ENCODE measurements at places on chromosomes 2 and 18. TPM values are rescaled to one million over a fixed set of nuclear protein-coding genes. Genes with fewer than 3 reads are reported as not detected.

DNA sequence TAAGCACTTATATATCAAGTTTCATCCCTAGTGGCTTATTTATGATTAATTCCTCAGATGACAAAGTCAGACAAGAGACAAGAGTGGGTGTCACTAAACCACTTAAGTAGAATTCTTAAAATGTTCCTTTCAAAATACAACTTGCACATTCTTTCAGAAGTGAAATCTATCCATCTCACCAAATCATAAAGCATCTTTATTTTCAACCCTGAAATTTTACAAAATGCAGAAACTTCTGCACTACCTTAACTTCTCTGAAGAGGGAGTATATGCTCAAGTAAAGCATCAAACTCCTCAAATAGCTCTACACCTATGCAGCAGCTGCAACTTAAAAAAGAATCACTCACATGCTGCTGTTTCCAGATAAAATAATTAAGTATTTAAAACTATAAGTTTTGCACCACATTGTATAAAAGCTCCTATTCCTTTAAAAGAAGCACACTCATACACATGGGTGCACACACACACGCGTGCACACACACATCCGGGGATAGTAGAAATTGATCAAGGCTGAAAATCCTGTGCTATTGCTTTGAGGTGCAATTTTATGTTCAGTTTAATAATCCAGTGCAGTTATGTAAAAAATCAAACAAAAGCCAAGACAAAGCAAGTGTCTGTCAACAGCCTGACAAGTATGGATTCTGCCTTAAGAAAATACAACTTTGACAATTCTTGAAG lies 244.5 kb downstream of the TCF4 start:
- no peak for DNase-seq
- H3K27ac ChIP-seq: no peak overlapping the region
- H3K4me3 ChIP-seq: no peak overlapping the region
- H3K36me3 ChIP-seq: no peaks in the 10 kb centered on the region
- H3K27me3 ChIP-seq: peaks cover 5% of the 10 kb centered on the region

- peaks cover 5% of the 10 kb centered on the region for H3K27me3 ChIP-seq
- no peaks in the 10 kb centered on the region for H3K4me1 ChIP-seq
- no peak for DNase-seq
- no peak overlapping the region for H3K27ac ChIP-seq
- H3K4me3 ChIP-seq: no peak overlapping the region
Observed at GRCh38 chr18:6406075-6406909, 8.4 kb downstream of the L3MBTL4 start.

DNA sequence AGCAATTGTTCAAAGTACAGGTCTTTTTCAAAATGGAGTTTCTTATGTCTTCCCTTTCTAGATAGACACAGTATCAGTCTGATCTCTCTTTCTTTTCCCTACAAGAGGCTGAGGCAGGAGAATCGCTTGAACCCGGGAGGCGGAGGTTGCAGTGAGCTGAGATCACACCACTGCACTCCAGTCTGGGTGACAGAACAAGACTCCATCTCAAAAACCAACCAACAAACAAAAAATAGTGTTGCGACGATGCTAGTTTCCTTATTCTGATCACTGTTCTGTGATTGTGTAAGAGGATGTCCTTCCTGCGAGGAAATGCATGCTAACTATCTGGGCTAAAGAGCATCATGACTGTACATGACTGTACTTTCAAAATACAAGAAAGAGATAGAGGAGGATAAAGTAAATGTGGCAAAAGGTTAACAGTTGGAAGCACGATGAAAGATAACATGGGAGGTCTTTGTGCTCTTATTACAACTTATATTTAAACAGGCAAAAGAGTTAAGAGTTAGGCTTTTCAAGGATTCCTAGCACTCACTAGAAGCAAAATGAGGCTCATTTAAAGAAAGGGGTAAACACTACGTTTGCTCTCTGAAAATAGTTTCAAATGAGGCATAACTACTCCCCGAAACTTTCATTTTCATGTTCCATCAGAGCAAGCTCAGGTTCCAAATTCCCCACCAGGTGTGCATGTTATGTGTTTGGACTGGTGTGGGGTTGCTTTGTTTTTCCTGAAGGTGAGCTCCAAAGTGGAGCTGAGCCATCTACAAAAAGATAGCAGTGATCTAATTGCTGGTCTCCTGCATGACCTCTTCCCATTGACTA lies 23.8 kb downstream of the SOWAHC start:
- H3K36me3 ChIP-seq: no peaks in the 10 kb centered on the region
- peaks cover 8% of the 10 kb centered on the region for H3K4me1 ChIP-seq
- no peaks in the 10 kb centered on the region for H3K27me3 ChIP-seq
- no peak for DNase-seq
- H3K27ac ChIP-seq: no peak overlapping the region

- H3K4me1 ChIP-seq: peaks cover 68% of the 10 kb centered on the region
- H3K36me3 ChIP-seq: no peaks in the 10 kb centered on the region
- H3K27ac ChIP-seq: peak overlapping the region; percentile 89
- no peak for DNase-seq
Observed at GRCh38 chr2:68721482-68722101, 13.0 kb upstream of the ARHGAP25 start.

GRCh38 chr18:32775628-32776027 lies 2.8 kb upstream of the KLHL14 start:
- H3K4me1 ChIP-seq: peaks cover 2% of the 10 kb centered on the region
- no peak overlapping the region for H3K27ac ChIP-seq
- H3K36me3 ChIP-seq: no peaks in the 10 kb centered on the region
- no peak overlapping the region for H3K4me3 ChIP-seq
- DNase-seq: no peak

- H3K27me3 ChIP-seq: peaks cover 5% of the 10 kb centered on the region
- no peaks in the 10 kb centered on the region for H3K36me3 ChIP-seq
- H3K27ac ChIP-seq: no peak overlapping the region
- no peak overlapping the region for H3K4me3 ChIP-seq
- H3K4me1 ChIP-seq: peaks cover 1% of the 10 kb centered on the region
Observed at GRCh38 chr18:58180738-58181353, 136.8 kb downstream of the NEDD4L start.

Gene ACADL
- total RNA-seq: not detected

Gene FOXD4L1
- 0.14 TPM for total RNA-seq

Gene RGPD8
- total RNA-seq: 13.7 TPM

Gene SPTBN1
- 127 TPM for total RNA-seq

Gene GATA6
- 0.17 TPM for total RNA-seq

Gene SULT1C2
- total RNA-seq: not detected

Gene KLF7
- total RNA-seq: 22.9 TPM
